COLO829 (cell line): ENCODE measurements at places on chromosomes 3 and 15.

GRCh38 chr3:77799278-77799677, 759.4 kb downstream of the ROBO2 start:
- no peak for DNase-seq

DNA sequence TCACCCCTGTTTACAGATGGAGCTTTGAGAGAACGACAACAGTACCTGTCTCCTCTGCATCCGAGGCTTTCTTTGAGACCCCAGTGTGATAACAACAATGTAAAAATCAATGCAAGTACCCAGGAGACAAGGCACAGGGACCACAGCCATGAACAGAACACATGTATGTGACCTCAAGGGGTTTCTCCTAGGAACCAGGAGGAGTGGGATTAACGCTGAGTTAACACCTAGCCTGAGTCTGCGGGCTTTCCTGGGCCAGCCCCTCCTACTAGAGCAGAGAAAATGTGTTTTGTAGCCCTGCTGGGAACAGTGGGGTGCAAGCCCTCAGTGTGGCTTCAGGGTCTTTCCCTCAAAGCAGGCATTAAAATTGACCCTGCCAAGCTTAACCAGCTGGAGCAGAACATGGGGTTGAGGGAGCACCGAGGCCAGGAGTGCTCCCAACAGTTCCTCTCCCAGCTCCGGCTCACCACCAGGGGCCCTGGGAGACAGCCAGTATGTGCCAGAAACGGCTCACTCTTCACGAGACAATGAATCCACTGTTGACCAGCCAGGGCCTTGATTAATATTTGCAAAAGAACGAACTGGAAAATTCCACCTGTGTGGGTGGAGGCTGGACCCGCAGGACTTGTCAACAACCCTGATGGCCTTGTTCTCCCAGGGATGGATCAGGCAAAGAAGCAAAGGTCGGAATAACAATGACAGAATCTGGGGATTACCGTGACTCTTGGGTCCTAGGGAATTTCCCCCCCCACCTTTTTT, 3.6 kb downstream of the CHDH start:
- peak; percentile 91 for DNase-seq

DNA sequence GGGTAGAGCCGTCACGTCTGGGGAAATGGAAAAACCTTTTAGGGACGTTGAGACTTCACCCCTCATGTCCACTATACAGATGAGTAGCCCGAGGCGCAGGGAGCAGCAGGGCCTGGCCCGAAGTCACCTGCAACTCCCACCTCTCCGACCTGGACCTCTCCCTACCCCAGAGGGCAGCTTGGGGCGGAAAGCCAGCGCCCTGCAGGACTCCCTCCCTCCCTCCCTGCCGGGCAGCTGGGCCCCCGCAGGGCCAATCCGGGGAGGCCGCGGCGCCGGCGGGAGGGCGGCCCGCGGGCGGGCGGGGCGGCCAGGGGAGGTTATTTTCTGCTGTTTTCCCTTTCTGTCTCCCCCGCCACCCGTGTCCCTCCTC, 2.0 kb downstream of the WNT7A start:
- no peak for DNase-seq

GRCh38 chr3:24714436-24714835, 219.8 kb upstream of the THRB start:
- peak; percentile 86 for DNase-seq

- no peak for DNase-seq
These were observed 91.5 kb upstream of the C3orf80 start for GRCh38 chr3:160133757-160134156.

- DNase-seq = no peak
These were observed 124.2 kb downstream of the TMCO5A start for GRCh38 chr15:38058596-38059075.

GRCh38 chr3:2655229-2655701, 454.9 kb downstream of the IL5RA start:
- no peak for DNase-seq

- DNase-seq = no peak
These were observed 43.5 kb downstream of the IFT57 start for GRCh38 chr3:108178676-108179075.

DNA sequence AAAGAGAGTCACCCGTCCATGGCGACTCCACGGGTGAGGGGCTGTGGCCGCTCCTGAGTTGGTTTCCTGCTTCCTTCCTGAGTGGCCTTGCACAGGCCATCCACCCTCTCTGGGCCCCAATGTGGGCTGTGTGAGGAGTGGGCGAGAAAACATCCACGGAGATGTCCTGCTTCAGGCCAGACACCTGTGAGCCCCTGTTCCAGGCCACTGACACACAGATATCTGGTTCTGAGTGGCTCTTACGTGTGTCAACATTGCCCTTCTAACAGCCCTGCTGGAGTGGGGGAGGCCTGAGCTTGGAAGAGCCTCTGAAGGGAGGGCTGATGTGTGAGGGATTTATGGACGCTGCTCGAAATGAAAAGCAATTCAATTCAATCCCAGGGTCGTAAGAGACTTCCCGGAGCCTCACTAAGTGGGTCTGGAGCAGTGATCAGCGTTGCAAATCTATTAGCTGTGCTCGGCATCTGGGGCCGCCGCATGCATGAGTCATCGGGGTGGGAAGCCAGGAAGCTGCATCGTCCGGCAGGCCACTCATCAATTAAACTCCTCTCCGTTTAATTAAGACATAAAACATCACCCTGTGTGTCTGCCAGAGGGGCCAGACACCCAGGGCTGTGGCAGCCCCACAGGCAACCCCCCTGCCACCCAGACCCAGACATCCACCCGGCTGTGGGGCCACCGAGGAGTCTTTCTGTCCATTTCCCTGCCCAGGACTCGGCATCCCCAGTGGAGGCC, 20.0 kb upstream of the PRR23E start:
- DNase-seq = peak; percentile 42

DNA sequence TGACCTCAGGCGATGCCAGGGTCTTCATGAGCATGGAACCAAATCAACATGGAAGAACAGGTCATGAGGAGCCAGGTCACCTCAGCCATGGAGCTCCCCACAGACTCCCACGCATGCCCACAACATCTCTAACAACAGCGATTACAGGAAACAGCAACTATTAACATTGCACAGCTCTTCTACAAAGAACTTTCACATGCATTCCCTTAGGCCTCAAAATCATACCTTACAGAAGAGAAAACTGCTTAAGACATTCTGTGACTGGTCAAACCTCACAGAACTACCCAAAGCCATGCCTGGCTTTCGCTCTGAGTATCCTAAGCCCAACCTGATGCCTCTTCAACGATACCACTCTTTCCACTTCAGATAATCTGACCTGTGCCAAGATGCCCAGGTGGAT, 117.8 kb downstream of the OXNAD1 start:
- DNase-seq = no peak

GRCh38 chr15:36109943-36110658, 469.3 kb upstream of the CDIN1 start:
- DNase-seq = no peak

GRCh38 chr15:92418864-92419263, 25.2 kb downstream of the ST8SIA2 start:
- DNase-seq = no peak

- DNase-seq = no peak
These were observed 18.5 kb downstream of the SNUPN start for GRCh38 chr15:75606711-75607699.

- no peak for DNase-seq
These were observed 209.2 kb upstream of the NR2F2 start for GRCh38 chr15:96121086-96121920.

GRCh38 chr3:45715945-45716344, 26.7 kb downstream of the SACM1L start:
- no peak for DNase-seq

- DNase-seq = no peak
These were observed 445 bp downstream of the LMOD3 start for GRCh38 chr3:69121950-69122349.

GRCh38 chr3:46692566-46692990, 901 bp downstream of the ALS2CL start:
- no peak for DNase-seq

DNA sequence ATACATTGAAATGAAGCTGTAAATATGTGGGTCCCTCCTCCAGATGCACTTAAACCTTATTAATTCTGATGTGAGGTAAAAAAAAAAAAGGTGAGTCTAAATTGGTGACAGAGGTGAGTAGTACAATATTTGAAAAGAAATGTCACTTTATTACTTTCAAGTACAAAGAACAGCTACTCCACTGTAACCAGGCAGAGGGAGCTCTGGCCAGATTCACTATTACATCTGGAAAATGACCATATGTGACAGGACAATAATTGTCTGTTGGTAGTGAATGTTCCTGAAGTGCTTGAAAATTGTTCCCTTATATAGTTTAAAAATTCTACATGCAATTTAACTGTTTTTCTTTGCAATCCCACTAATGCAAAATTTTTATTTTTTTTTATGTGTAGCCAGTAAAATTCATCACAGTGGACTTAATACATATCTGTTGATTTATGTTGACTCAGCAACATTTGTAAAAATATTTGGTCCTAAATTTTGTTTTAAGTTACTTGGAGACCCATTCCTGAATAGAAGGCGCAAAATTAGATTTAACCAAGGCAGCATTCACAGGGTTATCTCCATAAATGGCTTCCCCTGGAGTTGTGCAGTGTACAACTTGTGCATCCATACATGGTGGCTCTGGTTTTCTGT, 231.9 kb upstream of the TBC1D5 start:
- no peak for DNase-seq

GRCh38 chr3:29514170-29514569, 233.3 kb downstream of the RBMS3 start:
- DNase-seq = peak; percentile 48

- no peak for DNase-seq
These were observed 83.6 kb downstream of the PDZRN3 start for GRCh38 chr3:73540969-73541740.

DNA sequence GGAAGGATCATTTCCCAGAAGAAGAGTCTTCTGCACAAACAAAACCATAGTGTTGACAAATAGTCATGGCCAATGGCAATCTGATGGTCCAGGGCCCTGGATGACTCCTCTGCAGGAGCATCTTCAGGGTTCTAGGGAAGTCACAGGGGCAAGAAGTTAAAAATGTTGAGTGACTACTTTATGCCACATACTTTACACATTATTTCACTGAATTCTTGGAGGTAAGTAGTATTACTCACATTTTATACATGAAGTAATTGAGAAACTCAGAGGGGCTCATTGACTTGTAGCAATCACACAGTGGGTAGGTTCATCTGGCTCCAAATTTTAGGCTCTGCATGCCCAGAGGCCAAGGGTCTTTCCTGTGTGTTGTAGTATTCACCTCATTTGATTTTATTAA, 430.2 kb upstream of the MCTP2 start:
- no peak for DNase-seq

DNA sequence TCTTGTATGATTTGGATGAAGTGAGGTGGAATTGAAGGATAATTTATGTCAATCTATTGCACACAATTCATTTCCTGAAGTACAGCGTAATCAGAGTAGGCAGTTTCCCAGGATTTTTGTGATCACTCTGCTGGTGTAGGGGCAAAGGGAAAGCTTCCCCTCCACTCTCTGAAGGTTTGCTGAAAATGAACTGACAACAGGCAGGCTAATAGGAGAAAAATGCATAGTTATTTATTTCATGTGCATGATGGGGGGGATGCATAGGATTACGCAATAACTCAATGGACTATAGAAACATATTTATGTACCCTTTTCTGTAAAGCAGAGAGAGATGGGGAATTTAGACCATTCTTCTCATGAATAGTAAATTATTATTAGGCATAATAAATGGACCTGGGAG, 872.9 kb downstream of the NAALADL2 start:
- DNase-seq = no peak

GRCh38 chr3:56291953-56292352, 176.3 kb downstream of the ERC2 start:
- DNase-seq = no peak

DNA sequence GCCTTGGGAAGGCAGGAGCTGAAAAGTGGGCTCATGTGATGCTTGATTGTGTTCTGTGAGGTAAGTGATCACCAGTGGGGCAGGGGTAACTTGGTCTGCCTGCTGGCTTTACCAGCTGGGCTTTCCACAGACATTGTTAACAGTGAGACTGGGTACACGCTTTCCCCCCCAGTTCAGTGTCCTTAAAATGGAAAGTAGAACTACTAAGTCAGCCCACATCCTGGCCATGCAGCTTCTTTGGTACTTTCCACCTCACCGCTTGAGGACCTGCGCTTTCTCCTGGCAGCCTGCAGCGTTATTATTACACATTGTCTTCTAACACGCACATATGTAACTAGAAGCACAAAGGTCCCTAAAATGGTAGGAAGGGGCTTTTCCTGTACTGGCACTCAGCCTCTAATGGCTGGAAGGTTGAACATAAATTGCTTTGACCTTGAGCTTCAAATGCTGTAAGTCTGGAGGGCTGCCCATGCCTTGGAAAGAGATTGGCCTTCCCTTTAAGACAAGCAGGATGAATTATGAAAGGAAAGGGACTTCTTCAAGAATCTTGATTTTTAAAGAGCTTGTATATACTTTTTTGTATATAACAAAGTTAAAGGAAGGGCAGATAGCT, 216.1 kb upstream of the ROPN1 start:
- no peak for DNase-seq

DNA sequence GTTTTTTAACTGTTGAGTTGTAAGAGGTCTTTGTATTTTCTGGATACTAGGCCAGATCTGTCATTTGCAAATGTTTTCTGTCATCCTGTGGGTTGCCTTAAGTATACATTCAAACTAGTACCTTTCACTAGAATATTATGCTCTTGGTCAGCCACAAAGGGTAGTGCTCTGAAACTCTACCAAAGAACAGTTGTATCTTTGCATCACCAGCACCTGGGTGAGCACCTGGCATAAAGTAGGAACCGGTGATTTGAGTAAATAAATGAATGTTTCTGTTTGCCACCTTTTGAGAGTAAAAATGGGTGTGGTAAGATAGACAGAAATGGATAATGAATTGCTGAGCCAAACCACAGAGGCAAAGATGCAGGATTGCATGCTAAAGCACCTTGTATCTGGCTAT, 98.7 kb downstream of the SLCO3A1 start:
- no peak for DNase-seq

DNA sequence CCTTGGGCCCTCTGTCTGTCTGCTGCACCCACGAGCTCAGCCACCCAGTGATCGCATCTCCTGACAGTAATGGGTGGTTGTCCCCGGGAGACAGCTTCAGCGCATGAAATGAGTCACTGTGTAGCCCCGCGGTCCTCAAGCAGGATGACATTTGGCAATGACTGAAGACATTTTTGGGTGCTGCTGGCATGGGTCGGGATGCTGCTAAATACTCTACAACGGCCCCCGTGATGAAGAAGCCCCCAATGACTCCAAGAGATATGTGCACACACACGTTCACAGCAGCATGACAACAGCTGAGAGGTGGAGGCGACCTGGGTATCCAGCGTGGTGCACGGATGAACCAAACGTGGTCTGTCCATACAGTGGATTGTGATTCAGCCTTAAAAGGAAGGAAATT, 17.4 kb upstream of the ZXDC start:
- no peak for DNase-seq

DNA sequence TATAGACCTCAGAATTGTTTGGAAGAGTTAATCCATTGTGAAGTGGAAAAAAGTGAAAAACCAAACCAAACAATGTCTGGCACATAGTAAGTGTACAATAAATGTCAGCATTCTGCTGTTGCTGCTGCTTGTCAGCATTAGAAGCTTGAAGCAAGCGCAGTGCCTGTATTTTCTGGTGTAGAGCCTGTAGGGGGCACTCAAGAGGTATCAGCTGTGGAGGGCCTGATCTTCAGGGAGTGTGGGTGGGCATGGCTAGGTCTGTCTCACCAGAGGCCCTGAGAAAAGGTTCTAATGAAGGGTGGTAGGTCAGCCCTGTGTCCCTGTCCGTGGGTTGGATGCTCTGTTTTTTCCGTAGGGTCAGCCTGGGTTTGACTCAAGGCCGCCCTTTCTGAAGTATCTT, 3.6 kb downstream of the ADAMTSL3 start:
- DNase-seq = no peak
